ENCODE measurements at places on chromosomes 1 and 21.

- DNase-seq: peak; percentile 75
These were observed 13.3 kb downstream of the POLR3GL start for GRCh38 chr1:145977486-145978470.

DNA sequence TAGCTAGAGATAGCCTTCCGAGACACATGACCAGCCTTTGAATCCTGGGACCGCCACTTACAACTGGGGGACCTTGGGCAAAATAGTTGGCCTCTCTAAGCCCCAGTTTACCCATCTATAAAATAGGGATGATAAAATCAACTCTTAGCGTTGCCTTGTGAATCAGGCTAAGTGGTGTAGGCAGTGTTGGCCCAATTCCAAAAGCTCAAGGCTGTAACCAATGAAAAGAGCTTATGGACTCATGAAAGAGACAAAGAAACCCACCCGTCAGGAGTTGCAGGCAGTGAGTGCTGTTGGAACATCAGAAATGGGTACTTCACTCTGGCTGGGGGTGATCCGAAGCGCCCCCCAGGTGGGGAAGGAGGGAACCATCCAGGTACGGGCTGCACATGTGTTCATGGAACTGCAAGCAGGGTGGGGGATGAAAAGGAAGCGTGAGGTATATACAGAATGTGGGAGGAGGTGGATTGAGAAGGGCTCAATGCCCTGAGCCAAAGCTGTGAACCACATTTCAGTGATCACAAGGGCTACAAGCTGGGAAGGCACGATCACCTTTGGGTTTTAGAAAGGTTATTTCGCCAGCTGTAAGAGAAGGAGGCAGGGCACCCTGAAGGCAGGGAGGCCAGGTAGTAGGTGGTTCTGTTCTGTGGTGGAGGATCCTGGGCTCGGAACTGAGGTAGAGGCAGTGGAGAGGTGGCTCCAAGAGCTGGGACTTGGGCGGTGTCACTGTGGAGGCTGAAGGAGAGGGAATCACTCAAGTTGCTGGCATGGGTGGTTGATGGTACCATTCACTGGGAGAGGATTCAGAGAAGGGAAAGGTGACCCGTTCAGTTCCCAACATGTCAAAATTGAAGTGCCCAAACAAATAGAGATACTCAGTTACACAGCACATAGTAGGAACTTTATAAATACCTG is 11.4 kb upstream of the KIAA1614 start:
- DNase-seq: no peak

DNA sequence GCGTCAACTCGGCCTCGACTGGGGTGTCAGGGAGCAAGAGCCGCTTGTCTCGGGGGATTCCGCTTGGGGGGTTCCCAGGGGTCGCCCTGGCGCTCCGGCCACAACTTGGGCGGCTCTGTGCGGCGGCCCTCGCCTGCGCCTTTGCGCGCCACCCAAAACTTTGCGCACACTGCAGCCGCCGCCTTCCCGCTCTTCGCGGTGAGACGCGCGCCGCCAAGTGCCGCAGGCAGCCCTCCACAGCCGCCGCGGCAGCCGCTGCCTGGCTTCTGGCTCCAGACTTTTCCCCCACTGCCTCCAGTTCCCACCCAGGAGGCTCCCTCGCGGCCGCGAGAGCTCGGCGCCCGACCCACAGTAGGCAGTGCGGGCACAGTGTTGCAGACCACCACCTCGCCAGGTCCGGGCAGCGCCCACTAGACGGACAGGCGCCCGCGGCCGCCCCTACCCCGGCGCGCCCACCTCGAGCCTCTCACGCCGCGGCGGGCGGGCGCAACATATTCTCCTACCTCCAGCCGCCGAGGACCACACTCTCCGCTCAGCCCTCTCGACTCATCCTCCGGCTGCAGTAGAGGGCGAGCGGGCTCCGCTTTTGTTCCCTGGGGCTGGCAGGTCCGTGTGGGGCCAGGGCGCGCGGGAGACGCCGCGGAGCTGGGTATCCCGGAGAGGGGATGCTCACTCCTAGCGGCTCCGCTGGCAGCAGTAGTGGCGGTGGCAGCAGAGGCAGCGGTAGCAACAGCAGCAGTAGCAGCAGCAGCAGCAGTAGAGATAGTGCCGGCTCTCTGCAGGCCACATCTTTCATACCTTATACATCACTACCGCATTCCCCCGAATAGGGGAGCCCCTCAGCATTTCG is 296.6 kb downstream of the OMA1 start:
- peak; percentile 10 for DNase-seq

DNA sequence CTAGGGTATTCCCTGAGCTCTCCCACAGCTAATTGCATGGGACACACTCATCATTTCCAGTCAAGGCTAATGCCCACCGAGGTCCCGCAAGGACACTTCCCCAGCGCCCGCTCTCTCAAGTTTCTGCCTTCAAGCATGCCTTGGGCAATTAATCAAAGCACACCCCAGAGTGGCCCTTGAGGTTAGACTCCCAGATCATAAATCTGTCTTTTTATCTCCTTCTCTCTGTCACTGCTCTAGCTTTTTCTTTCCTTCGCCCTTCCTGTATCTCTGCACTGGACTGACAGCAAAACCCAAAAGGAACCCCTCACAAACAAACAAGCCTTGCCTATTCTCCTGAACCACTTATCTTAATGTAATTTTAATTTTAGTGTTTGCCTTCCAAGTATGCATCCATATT is 7.9 kb upstream of the EXOSC10 start:
- no peak for DNase-seq

- DNase-seq: no peak
These were observed 6.3 kb downstream of the BTG2 start for GRCh38 chr1:203311368-203312301.

DNA sequence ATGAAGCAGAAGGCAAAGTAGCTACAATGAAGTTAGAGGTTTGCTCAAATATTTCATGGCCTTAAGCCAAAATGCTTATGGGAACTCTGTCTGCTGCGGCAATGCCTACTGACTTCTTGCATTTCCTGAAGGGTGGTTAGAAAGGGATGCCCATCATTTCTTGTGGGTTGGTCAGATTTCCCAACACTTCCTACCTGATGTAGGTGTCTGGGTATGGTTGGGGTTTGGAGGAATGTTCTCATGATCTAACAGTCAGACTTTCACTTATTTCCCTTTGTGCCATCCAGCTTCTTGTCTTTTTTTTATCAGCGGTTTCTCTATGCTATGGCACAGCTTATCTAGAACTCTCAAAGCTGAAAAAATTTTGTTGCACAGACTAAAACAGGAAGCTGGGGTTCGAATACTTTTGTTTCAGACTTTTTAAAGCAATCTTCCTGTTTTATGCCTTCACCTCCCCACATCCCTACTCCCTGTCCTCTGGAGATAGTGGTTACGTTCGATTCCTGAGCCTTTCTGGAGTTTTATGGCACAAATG is 307.7 kb downstream of the USP25 start:
- no peak for DNase-seq

DNA sequence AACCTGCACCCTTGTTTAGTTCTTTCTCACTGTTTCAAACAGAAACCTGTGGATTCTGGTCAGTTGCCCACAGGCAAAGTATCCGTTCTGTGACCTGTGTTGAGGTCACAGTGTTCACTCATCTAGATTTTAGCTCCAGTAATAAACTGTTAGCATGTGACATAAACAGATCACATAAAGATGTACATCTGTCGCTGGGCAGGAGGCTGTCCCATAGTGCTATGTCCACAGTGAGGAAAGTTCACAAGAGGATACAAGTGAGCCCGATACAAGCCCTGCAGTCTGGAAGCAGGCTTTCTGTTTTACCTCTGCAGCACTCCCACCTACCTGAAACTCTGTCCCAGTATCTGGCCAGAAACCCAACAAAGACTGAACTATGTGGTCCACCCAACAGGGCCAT is 28.4 kb downstream of the LMX1A start:
- no peak for DNase-seq

DNA sequence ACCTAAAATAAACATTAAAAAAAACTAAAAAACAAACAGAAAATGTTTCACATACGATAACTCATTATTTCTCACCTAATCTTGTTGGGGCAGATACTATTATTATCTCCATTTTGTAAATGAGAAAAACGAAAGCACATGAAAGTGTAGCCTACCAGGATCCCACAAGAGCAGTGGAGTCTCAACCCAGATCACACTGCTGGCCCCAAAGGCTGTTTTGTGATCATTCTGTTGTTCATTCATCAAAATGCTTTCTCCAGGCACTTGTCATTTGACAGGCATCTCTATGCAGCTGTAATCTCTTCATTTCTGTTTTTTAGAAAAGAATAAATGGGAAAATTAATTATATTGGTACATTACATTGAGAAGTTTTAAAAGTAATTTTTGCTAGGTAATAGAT is 67.5 kb downstream of the AK5 start:
- no peak for DNase-seq

GRCh38 chr1:180949616-180950000 is 36.9 kb downstream of the KIAA1614 start:
- no peak for DNase-seq

- no peak for DNase-seq
These were observed 9.4 kb upstream of the ATP6V1G3 start for GRCh38 chr1:198549866-198550265.

- peak; percentile 31 for DNase-seq
These were observed 772 bp downstream of the UCK2 start for GRCh38 chr1:165828103-165828668.

- DNase-seq: no peak
These were observed 69.1 kb downstream of the RUSC1 start for GRCh38 chr1:155389826-155390225.

DNA sequence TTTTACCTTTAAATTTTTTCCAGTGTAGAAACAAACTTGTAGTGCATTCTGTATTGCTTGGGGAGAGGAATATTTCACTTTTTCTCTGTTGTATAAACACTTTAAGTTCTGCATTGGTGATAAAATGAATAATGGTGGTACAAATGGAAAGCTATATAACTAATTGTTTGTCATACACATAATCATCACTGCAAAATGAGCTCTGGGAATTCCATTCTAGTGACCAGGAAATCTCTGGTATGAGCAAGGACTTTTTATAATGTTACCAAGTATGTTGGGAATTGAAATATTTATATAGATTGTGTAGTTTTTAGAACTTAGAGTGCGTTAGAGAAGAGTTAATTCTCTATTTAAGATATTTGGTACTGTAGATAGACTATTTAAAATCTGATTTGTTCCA is 5.0 kb upstream of the FMN2 start:
- no peak for DNase-seq

GRCh38 chr1:198620951-198621824 is 17.7 kb upstream of the PTPRC start:
- no peak for DNase-seq

DNA sequence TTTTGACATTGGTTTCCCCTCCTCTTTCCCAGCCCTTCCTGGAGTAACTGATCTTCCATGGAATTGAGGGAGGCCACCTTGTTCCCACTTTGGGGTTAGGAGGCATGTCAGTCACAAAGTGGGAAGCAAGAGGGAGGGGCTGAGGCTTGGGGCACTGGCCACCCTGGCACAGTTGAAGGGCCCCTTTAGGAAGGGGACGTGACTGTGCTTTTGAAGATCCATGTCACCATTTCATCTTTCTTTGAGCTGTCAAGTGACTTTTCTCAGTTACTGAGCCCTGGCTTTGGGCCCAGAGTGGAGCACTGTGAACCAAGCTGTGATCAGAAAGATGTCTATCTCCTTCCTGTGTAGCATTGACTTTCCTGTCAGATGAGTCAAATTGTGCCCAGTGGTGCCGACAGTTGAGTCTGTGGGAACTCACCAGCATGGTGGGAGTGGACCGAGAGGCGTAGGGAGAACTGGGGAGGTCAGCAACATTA is 38.5 kb upstream of the TDRD10 start:
- no peak for DNase-seq

DNA sequence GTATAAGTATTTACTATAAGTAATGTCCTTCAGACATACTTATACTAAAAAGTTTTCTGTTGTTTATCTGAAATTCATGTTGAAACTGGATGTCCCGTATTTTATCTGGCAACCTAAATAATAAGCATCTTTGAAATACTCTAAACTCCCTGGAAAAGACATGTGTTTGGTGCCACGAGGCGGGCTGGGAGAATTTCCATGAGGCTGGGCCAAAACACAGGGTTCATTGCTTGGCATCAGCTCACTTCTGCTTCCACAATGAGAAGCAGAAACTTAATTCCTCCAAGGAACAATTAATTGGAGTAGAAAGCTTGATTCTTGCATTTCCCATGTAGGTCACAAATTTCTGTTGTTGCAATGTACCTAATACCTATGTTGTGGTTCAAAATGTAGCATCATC is 110.2 kb downstream of the PSMG1 start:
- DNase-seq: no peak

DNA sequence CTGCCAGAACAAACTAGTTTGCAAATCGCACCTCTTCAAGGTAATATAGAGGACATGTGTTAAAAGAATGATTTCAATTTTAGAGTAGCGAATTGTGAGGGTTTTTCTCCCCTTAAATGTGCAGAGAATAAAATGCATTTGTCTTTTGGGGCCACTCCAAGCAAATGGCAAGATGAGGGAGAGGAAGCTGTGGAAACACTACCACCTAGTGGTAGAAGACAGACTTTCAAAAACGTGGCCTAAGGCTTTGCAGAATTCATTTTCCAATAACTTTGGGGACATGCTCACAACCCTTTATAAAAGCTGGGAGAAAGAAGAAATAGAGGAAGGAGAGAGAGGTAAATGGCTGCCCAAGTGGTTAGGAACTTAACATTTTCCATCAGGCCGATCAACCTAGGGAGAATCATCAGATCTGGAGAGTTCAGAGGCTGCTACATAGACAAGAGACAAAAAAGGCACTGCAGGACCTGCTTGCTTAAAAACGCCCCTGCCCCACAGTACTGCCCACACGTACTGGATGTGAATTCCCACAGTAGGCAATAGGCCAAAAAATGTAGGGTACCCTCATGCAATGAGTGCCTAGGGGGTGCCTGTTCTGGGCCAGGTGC is 15.7 kb upstream of the RCAN1 start:
- peak; percentile 50 for DNase-seq

DNA sequence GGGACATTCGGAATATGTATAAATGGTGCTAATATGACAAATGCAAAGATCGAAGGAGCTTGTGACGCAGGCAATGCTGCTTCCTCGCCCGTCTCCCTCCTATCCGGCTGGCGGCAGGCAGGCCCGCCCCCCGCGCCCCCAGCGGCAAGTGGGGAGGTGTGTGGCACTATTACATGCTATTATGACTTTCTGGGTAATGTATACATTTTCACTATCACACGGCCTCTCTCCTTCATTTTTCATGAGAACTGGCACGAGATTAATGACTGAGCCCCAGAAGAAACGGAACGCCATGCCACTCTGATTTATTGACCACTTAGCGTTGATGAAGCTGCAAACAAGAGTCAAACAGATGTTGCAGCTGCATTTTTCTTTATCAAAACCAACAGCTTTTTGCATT is 138.9 kb upstream of the VAMP3 start:
- DNase-seq: no peak

DNA sequence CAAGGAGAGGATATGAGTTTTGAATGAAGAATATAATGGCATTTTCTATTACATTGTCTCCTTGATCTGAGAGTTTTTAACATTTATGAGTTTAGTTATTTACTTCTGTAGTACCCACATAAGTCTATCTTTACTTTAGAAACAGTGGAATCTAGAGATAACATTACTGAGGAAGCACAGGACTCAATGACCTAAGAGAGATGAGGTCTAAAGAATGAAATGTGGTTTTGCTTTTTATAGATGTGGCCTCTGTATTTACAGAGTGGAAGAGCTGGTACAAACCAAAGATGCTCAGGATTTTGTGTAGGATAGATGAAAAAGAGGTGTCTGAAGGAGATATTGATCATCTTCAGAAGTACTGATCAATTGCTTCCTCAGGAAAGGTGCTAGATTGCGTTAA is 177.3 kb downstream of the KCTD3 start:
- DNase-seq: no peak

- DNase-seq: no peak
These were observed 74.1 kb upstream of the CNIH3 start for GRCh38 chr1:224541901-224542630.

All from NCI-H1436 (cell line).